ENCODE measurements at places on chromosomes 3 and 15.

DNA sequence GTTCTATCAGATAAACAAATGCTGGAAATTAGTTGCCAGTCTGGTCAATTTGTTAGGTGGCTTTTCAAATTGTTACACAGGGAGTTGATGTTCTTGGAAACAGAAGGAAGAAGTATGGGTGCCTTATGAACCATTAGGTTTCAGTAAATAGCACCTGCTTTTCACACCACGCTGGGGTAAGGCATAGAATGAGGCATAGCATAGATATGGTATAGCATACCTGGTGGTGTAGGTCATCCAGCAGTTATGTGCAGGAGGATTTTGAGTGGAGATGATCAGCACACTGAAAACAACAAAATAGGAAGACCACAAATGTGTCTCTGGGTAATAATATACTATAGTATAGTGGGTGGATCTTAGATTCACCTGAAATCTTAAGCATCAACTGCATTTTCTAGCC is 121.4 kb downstream of the GMPS start:
- no peak for DNase-seq

DNA sequence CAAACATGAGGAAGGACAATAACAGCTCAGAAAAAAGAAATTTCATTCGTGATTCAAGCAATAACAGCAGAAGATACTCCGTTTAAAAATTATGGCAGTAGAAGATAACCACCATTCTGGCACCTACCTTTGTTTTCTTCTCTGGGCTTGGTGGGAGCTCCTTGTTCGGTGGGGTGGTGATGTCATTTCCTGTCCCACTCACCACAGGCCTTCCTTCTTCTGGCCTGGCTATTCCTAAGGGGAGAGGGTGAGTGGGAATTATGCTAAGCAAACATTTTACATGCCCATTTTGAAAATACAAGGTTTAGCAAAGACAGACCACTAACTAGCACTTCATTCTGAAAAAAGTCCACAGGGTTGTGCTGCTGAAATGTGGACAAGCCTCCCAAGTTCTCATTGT is 74.4 kb downstream of the DHX30 start:
- no peak for DNase-seq

GRCh38 chr3:43676441-43676840 is 14.3 kb upstream of the ABHD5 start:
- DNase-seq = no peak

DNA sequence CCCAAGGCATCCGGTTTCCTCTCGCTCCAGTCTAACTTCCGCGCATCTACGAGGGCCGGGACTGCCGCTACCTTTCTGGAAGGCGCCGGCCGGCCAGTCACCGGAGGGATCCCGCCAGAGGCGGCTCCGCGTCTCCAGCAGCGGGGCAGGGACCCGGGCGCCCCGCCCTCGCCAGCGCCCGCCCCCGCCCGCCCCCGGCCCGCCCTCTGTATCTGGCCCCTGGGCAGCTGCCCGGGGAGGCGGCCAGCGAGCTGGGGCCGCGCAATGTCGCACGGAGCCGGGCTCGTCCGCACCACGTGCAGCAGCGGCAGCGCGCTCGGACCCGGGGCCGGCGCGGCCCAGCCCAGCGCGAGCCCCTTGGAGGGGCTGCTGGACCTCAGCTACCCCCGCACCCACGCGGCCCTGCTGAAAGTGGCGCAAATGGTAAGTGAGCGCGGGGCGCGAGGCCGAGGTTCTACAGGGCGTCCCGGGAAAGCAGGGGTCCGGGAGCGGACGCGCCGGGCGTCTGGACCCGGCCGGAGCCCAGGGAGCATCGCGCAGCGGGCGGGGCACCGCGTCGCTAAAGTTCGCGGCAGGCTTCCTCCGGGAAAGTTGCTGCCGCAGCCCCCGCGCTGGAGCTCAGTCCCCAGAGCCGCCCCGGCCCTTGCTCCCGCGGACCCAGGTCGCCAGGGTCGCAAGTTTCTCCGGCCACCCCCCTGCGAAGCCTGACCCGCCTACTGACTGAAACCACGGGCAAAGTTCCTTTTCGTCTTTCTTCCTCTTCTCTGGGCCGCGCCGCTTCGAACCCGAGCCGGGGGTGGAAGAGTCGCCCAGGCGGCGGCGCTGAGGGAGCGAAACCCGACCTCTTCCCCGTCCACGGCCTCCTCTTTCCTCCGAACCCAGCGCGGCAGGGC is at the start of gene CMTM7:
TSS of gene CMTM7 (plus strand) at position 211 of the 893 bp plus-strand sequence. CDS start at position 265, 54 bp downstream.
- no peak for DNase-seq

DNA sequence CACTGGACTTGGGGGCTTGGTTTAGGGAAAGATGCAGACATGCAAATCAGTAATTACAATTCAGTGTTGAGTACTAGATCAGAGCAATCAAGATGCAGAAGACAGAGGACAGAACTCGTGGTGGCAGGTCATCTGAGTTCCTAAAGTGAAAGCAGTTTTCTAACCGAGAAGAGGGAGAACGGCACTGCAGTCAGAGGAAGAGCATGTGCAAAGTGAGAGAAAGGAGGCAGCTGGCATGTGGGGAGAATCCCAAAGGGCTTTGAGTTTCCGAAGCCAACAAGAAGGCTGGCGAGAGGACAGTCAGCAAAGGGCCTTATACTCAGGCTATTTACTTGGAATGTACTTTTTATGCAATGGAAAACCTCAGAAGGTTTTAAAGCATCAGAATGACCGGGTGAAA is 87.0 kb downstream of the ANP32A start:
- no peak for DNase-seq

GRCh38 chr3:60746695-60747416 is 504.4 kb downstream of the FHIT start:
- no peak for DNase-seq

GRCh38 chr15:76840830-76841460 is 64.2 kb downstream of the SCAPER start:
- no peak for DNase-seq

DNA sequence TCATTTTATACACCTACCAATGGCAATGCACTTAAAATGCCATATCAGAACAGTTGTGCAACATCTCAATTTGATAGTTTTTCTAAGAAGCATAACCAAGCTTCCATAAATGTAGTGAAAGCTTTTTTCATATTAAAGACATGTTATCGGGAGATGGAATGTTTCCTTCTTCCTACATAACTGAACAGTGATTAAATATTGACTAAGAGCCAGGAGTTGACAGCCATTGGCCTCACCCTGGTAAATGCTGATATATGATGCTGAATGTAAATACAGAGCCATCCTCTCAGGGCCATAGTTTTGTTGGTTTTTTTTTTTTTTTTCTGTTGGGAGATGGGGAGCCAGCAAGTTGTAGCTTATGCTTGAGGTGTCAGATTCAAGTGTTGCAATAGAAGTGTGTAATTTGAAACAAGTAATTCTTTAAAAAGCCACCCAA is 203.3 kb upstream of the IL12A start:
- DNase-seq = no peak

GRCh38 chr3:124607163-124607562 is 123.1 kb upstream of the UMPS start:
- no peak for DNase-seq

DNA sequence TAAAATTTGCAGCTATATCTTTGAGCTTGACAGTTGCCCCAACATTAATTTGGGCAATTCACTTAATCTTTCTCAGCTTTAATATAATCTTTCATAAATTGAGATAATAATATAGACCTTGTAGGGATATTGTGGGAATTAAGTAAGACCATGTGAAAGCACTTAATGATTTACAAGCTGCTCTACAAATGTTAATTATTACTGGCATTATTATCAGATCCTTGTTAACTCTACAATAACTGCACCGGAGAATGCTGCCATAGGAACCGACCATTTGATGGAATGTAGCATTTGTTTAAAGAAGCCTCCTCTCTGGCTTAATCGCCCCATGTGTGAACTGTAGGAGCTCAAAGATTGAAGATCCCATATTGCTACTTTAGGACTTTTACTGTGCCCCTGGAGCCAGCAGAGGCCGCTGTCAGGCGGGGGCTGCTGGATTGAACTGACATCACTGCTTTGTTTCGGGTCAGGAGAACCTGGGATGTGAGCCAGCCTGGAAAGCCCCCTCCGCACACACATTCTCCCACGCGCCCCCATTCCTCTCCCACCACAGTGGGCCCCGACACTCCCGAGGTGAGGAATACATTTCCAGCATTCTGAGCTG is 154.2 kb upstream of the TNIK start:
- DNase-seq = no peak

GRCh38 chr3:71564361-71564760 is 19.2 kb downstream of the FOXP1 start:
- no peak for DNase-seq

- no peak for DNase-seq
These were observed 160.4 kb downstream of the UACA start for GRCh38 chr15:70602834-70603560.

DNA sequence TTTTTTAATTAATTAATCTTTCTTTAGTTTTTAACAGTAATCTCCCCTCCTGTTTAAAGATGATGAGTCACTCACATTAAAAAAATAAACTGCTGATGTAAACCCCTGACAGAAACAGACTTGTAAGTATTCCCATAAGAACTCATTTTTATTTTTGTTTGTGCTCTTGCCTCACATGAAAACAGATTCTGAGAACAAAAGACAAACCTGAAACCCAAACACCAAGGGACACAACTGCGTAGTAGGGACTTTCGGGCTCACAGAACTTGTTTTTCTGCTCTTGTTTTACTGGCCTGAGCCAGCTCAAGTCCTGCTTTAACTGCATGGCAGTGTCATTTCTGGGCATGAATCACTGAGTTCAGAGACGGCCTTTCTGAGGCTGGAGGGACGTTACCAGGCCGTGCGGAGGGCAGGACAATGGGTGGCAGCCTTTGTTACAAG is 600.8 kb downstream of the FOXP1 start:
- no peak for DNase-seq

DNA sequence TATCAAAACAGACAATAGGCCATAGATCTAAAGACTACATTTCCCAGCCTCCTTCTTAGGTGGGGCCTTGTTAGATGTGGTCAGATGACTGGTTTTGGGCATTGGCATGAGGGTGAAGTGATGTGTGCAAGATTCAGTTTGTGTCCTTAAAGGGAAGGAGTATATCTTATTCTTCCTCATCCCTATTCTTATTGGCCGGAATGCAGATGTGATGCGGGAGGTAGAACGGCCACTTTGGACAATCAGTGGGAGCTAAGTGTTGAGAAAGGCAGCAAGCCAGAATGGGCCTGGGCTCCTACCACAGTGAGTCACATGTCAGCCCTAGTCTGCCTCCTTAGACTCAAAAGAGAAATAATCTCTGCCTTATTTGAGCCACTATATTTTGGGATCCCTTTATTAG is 89.8 kb upstream of the MEX3B start:
- DNase-seq = no peak

- DNase-seq = peak; percentile 55
These were observed 3.4 kb downstream of the VILL start for GRCh38 chr3:37993820-37994638.

DNA sequence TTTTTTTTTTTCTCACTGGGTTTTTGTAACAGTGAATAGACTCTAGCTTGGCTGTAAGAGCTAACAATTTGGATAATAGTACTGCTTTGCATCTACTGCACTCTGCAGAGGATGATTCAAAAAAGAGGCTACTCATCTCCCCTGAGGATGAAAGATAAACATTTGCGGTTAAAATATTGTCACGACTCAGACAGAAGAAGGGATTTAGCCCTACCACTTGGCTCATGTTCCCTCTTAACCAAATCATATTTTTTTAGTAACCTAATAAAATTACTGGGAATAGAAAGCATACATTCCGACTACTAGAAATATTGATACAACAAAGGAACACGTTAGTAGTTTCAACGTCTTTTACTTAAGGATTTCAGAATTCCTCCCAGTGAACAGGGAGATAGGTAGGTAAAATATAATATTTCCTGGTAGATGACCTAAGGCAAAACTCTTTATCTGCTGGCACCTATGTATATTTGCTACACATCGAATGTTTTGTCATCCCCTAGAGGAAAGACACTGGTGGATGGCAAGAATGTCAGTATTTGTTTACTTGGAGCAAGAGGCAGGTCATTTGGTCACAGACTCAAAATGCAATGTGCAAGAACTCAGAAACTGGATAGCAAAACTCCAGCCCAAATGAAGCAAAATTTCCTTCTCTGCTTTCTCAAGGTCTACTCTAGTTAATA is 110.8 kb downstream of the GREM1 start:
- no peak for DNase-seq

DNA sequence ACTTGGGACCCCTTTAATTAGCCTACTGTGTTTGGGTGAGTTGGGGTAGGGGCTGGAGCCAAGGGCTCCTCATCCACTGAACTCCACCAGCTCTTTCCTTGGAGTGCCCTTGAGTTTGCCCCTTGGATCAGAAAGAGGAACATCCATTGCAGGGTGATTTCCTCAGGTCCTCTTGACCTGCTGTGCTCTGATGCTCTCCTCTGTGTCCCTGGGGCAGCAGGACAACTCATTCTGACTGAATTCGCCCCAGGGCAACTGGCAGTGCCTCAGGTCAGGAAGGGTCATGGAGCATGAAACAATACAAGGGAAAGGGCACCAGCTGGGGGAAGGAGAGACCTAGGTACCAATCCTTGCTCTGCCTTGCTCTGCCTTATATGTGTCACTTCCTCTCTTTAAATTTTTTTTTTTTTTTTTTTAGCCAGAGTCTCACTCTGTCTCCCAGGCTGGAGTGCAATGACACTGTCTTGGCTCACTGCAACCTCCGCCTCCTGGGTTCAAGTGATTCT is 47.8 kb downstream of the BSN start:
- no peak for DNase-seq

GRCh38 chr15:91970142-91970541 is 116.6 kb downstream of the SLCO3A1 start:
- no peak for DNase-seq

- DNase-seq = no peak
These were observed 24.9 kb downstream of the TXNRD3 start for GRCh38 chr3:126630020-126630419.

- no peak for DNase-seq
These were observed 6.6 kb upstream of the ADGRG7 start for GRCh38 chr3:100602506-100603444.

GRCh38 chr3:160956785-160957184 is 148.4 kb downstream of the B3GALNT1 start:
- DNase-seq = no peak

- no peak for DNase-seq
These were observed 25.9 kb downstream of the SMAD3 start for GRCh38 chr15:67091071-67091979.

GRCh38 chr3:173249457-173249856 is 108.4 kb upstream of the SPATA16 start:
- DNase-seq = no peak

DNA sequence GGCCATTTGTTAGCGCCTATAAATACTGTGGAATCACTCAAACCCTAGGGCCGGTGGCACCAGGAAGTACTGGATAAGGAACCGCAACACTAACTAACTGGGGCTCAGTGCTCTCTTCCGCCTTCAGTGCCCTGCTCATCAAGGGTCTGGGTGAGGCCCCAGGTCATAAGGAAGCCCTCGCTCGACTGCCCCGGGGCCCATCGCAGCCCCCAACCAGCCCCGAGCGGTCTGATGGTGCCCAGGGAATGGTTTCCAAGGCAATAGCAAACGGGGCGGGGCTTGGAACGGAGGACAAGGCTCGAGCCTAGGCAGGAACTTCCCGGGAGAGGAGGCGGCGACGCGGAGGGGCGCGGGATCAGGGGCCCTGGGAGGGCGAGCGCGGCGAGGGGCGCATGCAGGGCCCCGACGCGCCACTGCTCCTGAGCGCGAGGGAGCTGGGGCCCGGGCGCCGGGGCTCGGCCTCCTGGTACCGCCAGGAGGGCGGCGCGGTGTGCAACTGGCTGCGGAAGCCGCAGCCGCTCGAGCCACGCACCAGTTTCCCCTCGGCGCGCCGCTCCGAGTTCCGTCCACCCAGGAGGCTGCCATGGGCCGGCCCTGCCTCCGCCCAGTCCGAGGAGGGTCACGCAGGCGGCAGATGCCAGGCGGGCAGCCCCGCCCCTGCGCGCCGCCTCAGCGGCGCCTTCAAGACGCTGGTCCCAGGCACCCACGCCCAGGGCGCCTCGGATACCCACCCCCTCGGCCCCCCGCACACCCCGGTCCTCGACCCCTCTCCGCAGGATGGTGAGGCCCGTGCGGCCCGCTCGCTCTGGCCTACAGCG is at the start of gene TTLL3:
TSS of gene TTLL3 (plus strand) at position 648 of the 818 bp plus-strand sequence. CDS start 400 bp downstream, outside the sequence.
- DNase-seq = peak; percentile 11
